Activated CD8-positive, alpha-beta memory T cell treated with anti-CD3 and anti-CD28 coated beads for 36 hours (primary cell): ENCODE measurements at places on chromosomes 13 and 19. TPM values are rescaled to one million over a fixed set of nuclear protein-coding genes. Genes with fewer than 3 reads are reported as not detected.

The RNF225 gene
- total RNA-seq, result 0.99 TPM

The HNRNPA1L2 gene
- total RNA-seq, result 9.8 TPM

The MYO1F gene
- 35.4 TPM for total RNA-seq

The USE1 gene
- 25.7 TPM for total RNA-seq

The LHB gene
- total RNA-seq, result not detected

The FFAR1 gene
- total RNA-seq, result not detected
